Thymus (tissue), 14 donors: ENCODE measurements at places on chromosomes 6 and 20.

GRCh38 chr6:2528156-2528555, 222.6 kb downstream of the MYLK4 start:
- no peak for DNase-seq

DNA sequence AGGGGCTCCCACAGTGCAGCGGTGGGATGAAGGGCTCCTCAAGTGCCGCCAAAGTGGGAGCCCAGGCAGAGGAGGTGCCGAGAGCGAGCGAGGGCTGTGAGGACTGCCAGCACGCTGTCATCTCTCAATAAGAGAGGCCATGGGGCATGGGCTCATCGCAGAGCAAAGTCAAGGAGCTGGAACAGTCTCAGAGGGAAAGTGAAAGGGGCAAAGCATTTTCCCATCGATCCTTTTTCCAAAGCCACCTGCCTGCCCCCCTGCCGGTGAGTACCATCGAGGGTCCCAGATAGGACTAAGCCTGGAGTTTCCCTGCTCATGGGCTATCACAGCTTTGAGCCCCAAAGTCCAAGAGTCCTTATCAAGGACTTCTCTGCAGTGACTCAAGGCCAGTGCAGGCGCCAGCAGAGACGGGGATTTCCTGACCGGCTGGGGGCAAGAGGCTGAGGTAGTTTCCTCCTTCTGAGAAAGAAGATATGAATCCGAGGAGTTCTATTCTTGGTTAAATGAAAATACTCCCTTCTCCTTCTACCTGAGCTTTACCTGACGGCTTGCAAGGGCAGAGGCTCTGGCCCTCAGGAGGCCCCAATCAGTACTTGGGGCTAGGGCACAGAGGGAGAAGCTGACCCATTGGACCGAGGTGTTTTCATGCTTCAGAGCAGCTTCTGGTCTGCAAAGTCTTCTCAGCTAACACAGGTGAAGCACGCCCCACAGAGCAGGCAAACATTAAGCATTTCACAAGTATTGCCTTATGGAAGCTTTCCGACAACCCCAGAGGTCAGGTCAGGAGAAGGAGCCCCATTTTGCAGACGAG, 22.6 kb downstream of the ETV7 start:
- DNase-seq: no peak

GRCh38 chr6:168320634-168321033, 1.1 kb upstream of the DACT2 start:
- DNase-seq: no peak

DNA sequence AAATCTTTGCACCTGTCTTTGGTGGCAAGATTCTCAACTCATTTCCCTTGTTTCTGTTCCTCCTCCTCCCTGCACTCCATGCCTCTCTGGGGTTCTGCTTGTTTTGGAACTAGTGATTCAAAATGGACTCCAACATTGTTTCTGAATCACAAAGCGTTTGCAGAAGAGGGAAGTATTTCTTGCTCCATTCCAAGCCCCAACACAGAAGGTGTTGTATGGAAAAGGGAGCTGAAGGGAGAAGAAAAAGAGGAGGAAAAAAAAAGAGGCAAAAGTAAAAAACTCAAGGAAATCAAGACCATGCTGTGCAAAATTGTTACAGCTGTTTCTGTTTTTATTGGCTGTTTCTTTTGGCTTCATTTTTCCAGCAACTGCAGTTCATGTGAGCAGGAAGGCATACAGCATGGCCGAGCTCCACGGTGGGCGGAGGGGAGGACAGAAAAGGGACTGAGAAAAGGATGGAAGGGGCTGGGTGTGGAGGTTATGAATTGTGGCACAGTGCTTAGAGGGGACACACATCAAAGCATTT, 66.9 kb upstream of the PRL start:
- no peak for DNase-seq

- peak; percentile 74 for DNase-seq
Observed at GRCh38 chr20:62025832-62026563, 39.7 kb downstream of the TAF4 start.

DNA sequence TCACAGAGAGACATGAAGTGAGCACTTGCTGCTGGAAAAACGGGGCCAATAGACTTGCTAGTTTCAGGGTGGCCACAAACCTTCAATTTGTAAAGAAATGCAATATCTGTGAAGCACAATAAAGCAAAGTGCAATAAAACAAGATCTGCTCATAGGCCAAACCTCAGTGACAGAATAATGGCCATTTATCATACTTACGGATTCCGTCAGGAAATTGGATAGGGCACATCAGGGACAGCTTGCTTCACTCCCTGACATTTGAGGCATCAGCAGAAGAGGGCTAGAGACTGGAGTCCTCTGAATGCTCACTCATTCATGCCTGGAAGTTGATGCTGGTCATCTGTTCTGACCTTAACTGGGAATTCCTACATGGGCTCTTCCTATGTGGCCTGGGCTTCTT, 165.5 kb upstream of the OPRM1 start:
- DNase-seq: no peak

DNA sequence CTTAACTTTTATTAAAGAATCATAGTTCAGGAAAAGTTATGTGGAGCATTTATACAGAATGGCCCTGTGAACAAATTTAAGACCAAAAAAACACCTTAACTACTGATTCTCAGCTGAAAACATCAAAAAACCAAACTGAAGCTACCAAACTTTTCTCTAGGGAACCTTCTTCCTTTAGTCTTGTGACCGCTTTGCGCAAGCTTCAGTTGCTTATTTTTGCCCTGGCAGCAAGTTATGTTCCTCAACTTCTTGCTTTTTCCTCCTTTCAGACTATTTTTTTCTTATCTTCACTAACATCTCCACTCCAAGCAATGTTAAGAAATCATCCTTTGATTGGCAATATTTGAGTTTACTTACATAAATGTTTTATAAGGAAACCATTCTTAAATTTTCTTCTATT, 100.1 kb downstream of the MYB start:
- DNase-seq: no peak

GRCh38 chr6:140044626-140045025, 670.2 kb upstream of the CITED2 start:
- DNase-seq: no peak

- no peak for DNase-seq
Observed at GRCh38 chr20:53789989-53790675, 196.5 kb upstream of the ZNF217 start.

- DNase-seq: no peak
Observed at GRCh38 chr6:139446768-139447655, 72.6 kb upstream of the CITED2 start.

DNA sequence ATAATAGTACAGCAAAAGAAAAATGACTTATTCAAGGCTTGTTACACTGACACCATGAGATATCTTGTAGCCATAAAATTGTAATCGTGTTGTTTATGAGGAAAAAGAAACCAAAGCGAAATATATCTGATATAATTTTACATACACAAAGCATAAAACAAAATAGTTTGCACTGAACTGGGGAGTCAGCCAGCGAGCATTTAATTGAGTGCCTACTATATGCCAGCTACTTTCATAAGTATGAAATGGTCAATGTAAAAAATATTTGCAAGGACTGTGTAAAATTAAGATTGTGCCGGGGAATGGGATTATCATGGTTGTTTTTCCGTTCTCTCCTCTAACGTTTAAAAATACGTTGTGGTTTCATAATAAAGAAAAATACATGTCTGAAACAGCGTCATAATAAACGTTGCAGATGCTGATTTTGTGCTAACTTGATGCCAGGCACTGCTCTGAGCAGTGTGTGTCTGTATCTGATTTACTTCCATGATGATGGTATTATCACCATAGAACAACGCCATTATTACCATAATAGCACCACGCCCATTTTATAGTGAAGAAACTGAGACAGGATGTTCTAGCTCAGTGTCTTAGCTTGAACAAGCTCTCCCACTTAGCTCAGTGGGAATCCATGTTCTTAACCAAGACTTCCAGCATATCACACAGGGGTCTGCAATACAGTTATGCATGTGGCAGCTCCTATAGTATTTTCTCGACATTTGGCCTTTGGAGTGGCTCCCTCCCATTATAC, 144.6 kb downstream of the BCAS1 start:
- no peak for DNase-seq

- DNase-seq: no peak
Observed at GRCh38 chr6:97841763-97842162, 558.7 kb upstream of the MMS22L start.

DNA sequence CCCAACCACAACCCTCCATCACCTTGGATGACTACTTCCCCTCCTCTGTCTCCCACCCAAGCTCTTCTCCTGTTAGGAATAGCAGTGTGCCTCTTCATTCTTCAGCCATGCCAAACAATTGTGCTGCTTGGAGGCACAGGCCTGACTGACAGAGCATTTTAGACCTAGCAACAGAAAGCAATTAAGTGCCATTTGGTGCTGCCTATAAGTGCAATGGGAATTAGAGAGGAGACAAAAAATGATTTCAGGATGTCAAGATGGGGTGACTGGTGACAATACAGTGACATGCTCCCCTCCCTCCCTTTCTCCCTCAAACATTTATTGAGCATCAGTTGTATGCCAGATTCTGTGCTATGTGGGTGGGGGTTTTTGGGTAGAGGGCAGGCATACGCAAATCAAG, 322.6 kb upstream of the MOCS1 start:
- no peak for DNase-seq

DNA sequence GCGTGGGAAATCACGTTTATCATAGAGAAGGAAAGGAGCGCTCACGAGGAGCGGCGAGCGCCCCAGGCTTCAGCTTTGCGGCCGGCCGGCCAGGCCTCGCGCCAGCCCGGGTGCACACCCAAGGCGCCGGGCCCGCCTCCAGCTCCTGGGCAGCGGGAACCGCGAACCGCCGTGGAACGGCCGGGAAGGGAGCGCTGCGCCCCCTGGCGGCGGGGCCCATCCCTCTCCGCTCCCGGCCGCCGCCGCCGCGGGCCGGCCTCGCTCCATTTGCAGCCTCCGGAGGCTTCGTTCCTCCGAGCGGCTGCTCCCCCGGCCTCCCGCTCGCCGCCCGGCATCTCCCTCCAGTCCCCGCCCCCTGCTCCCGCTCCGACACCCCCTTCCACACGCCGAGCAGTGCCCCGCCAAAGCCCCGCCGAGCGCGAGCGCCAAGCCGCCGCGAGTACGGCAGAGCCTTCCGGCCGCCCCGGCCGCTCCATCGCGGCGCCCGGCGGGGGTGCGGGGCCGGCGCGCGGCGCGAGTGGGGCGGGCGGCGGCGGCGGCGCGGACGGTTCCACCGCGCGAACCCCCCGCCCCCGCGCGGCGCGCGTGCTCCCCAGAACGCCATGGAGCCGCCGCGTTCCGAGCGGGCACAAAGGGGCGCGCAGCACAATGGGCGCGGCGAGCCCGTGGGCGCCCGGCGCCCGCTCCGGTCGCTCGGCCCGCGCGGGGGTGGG, 946 bp downstream of the BEND3 start:
- peak; percentile 56 for DNase-seq

DNA sequence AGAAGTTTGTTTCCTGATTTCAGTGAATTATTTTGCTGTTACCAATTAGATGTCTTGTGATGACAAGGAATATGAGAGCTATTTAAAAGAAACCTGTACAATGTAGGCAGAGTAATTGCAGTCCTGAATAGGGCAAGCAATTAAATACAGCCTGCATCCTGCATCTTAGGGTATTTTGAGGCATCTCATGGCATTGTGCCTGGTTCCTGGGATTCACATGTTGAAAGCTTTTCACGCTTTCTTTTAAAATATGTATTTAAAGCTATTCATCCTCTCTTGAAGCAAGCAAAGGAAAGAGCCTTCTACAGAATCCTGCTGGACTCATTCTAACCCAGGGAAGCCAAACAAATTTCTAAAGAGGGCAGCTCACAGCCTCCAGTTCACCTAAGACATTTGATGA, 4.7 kb upstream of the RRAGD start:
- DNase-seq: no peak

GRCh38 chr20:9200196-9200595, 131.3 kb downstream of the PLCB4 start:
- no peak for DNase-seq

GRCh38 chr6:3597500-3598064, 140.7 kb upstream of the SLC22A23 start:
- no peak for DNase-seq

DNA sequence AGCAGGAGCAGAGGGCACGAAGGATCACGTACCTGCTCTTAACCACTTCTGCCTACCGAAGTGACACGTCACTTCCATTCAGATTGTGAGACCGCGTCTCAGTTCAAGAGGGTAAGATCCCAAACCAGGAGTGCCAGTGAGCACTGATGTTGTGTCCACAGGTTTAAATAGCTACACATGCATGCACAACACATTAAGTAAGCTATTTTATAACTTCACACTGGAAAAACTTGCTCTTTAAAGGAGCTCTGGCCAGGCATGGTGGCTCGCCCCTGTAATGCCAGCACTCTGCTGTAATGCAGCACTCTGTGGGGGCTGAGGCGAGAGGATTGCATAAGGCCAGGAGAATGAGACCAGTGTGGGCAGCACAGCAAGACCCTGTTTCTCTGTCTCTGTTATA, 21.1 kb downstream of the ABHD12 start:
- no peak for DNase-seq

GRCh38 chr6:20877008-20877937, 343.0 kb downstream of the CDKAL1 start:
- DNase-seq: no peak

- DNase-seq: no peak
Observed at GRCh38 chr6:138215093-138215782, 3.1 kb downstream of the PBOV1 start.

DNA sequence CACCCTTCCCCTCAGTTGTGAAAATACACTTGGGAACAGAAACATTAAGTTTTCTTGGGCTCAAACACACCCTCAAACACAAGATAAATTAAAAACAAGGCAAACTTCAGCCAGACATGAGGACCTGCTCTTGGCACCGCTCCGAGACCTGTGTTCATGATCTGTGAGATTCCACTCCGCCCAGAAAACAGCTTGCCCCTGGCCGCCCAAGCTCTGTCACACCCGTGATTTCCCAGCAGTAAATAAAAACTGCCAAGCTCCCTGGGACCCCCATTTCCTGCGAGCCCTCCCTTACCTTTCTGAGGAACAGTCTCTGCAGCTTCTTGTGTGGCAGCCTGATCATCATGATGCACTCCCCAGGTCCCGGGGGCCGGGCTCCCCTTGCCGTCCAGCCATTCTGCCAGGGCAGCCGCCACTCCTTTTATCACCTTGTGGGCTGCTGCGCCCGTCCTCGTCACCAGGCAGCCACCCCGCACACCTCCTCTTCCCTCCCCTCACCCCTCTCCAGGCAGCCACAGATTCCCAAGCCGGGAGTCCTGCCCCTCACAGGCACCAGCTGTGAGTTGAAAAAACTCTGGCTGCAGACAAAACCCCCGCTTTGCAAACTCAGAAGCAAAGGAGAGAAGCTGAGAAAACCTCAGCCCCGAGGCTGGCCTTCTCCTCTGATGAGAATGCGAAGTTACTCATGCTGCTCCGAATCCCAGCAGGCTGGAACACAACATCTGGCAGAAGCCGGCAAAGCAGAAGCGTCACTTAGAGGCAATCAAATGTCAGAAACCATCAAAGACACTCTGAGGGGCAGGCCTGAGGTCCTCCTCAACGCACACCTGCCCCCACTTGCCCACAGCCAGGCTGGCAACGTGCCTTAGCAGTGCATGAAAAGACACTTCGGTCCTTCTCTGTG, 130.4 kb upstream of the RPS6KA2 start:
- DNase-seq: no peak
